ENCODE measurements at places on chromosomes 6 and 20.

DNA sequence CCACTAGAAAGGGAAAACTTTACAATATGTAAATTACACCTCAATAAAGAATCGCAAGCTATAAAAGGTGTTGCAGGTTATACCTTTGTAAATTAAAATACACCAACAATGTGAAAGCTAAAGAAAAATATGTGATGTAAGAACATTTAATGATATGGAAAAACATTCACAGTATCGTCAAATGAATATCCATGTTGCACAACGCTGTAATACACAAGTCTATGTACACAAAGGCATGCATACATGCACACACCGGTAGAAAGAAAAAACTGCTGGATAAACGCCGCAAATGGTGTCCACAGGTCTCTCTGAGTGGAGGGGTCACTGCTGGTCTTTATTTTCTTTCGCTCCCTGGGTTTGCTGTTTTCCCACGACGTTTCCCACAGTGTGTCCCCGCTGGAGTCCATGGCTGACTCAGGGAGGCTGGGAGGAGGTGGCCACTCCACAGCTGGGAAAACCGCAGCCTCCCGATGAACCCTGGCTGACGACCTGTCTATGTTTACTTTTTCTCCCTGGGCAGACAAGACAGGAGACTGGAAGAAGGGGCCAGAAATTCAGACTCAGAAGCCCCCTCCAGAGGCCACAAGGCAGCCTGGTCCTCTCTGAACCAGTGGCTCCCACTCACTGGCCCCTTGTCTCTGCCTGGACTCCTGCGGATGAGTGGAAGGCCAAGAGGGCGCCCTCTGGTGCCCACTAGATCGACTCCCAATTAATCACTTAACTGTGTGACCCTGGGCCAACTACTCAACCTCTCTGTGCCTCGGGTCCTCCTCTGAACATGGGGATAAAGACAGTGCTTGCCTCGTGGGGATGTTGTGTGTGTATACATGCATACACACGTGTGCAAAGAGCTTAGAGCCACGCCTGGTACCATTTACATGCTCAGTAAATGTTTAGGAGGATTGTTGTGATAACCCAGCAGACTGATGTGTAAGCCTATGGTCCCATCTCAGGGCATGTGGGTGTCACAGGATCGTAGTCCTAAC lies 12.8 kb upstream of the BPI start:
- no peak for DNase-seq

GRCh38 chr6:11536795-11537194 lies 754 bp upstream of the TMEM170B start:
- no peak for DNase-seq

DNA sequence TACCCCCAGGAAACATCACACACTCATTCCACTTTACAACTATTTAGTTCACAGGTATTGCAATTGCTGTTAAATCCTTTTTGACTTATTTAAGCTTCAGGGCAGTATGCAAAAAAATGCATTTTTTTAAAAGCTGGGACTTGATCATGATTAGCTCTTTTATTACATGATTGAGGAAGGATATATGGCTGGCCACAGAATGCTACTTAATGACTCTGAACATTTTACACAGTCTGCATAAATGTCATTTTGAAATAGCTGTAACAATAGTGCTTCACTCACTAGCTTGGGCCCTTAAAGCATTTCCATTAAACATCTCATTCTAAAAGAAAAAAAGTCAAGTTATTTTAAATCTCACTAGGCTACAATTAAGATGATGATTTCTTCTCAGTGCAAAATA lies 429.7 kb downstream of the FRK start:
- no peak for DNase-seq

GRCh38 chr20:56689318-56689717 lies 60.2 kb downstream of the TFAP2C start:
- DNase-seq: no peak

DNA sequence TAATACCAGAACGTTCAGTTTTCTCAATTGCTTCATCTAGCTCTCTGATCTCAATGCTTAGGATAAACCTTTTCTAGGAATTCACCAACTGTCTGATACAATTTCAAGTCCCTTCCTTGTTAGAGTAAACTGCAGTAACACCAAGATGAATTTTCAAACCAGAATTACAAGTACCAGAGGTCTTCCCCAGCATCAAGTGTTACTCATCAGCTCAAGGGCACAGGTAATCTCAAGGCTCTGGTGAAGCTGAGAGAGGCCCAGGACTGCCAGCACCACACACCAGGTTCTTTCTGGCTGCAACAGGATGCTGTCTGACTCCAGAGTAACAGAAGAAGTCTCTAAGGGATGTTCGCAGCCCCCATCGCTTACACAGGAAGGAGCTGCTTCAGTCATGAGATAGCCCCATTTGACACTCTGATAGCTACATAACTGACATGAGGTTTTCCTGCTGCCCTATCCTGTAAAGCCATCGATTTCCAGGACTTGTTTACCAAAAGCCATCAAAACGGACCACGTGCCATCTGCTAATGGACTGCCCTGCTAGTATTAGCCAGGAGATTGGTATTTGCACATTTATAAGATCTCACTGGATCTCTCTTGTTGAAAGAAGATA lies 549.4 kb downstream of the UTRN start:
- no peak for DNase-seq

DNA sequence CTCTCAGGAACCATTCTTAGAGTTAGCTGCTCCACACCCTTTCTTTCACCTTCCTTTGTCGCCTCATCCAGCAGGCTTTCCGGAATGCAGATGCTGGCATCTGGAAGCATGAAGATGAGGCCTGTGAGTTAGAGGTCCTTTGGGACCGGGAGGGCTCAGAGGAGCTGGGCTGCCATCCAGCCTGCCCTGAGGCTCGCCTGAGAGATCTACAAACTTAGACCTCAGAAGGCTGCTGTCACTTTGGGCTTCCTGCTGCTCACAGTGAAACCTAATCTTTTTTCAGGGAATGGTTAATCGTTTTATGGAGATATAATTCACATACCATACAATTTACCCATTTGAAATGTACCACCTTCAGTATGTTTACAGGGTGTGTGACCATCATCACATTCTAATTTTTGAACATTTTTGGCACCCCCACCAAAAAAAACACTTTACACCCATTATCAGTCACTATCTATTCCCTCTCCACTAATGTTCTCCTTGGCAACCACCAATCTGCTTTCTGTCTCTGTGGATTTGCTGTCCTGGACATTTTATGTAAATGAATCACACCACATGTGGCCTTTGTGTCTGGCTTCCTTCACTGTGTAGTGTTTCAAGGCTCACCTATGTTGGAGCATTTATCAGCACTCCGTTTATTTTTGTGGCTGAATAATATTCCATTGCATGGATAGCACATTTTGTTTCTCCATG lies 20.0 kb upstream of the MPC1 start:
- DNase-seq: no peak

DNA sequence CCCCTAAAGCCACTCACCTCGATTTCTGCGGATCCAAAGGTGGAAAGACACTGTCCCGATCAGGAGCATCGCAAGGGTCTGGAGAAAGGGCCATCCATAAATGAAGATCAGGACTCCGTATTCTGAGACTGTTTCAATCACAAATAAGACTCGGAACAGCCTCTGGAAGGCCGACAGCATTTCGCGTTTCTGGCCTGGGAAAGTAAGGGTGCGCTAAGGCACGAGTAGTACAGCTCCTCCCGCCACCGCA lies 44.6 kb downstream of the DPPA5 start:
- no peak for DNase-seq

- DNase-seq: no peak
Observed at GRCh38 chr6:56525974-56526789, 116.5 kb downstream of the DST start.

- no peak for DNase-seq
Observed at GRCh38 chr6:123467392-123467791, 169.4 kb downstream of the TRDN start.

GRCh38 chr6:52284131-52284459 lies 447 bp downstream of the MCM3 start:
- DNase-seq: no peak

DNA sequence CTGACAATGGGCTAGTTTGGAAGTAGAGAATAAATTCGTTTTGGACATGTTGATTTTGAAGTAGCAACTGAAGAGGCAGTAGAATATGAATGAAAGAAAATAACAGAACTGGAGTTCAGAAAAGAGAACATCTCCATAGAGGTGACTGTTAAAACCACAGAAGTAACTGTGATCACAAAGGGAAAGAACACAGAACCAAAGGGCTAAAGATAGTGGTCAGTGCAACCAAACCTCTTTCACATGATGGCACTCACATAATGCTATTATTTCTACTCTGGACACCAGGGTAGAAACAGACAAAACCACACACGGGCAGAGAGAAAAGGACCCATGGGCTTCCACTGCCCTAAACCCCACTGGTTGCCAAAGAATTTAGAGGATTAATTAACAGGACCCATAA lies 58.5 kb downstream of the CDK19 start:
- DNase-seq: no peak

GRCh38 chr20:15814911-15815310 lies 758.3 kb downstream of the KIF16B start:
- no peak for DNase-seq

- no peak for DNase-seq
Observed at GRCh38 chr20:38158701-38159351, 6.2 kb downstream of the TGM2 start.

DNA sequence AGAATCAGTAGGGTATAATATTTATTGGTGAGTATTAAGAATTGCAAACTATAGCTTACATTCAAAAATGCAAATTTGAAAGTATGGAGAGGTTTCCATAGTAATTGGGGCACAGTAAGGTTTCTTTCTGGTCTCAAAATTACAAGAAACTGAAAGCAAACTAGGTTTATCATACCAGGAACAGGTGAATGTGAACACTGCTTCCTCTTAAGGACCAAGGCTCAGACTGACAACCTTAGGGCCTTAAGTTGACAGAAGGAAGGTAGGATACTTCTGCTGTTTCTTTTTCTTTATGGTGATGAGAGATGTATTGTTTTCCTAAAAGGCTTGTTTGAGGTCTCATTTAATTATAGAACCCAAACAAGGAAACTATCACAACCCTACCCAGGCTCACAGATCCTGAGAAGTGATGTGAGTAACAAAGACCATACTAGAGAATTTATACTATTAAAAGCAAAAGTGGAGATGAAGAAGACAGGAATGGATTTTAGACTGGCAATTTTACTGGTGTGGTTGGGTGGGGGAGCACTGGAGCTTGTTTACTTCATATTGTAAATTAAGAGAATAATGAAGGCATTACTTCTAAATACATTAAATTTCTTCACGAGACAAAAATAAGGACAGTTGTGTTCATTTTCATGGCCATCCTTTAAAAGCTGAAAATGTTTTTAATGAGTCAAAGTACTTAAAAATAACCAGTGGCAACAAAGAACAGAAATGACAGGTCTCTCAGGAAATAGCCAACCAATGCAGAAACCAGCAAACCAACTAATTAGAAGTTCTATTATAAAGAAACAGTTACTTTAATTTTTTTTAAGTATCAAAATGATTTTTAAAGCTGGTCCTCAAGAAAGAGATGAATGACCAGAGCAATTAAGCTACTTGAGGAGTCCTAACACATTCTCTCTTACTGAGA lies 21.3 kb downstream of the STAU1 start:
- DNase-seq: no peak

DNA sequence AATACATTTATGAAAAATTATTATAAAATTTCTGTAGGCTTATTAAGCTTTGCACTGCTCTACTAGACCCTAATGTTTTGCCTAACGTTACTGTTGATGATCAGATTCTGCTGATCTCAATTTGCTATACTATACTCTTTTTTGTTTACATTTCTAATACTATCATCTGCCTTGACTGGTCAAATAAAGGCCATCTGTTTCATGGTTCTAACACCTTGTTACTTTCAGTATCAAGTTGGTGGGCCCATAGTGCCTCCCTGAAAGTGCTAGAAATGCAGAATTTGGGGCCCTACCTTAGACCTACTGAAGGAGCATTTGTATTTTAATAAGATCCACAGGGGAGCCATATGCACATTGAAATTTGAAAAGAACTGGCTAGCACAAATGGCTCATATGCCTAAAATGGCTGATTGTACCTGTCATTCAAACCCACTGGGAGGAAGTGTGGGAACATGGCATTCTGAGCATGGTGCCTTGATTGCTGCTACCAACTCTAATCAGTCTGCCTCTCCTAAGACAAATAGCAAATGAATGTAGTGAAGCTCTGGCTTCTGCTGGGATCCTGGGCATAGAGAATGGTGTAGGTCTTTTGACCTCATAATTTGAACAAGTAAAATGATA lies 199.1 kb upstream of the BTBD3 start:
- no peak for DNase-seq

GRCh38 chr6:127879685-127880084 lies 21.2 kb downstream of the THEMIS start:
- no peak for DNase-seq

GRCh38 chr6:125153391-125154117 lies at the start of gene TPD52L1:
Gene TPD52L1 (plus strand): TSS chr6:125153773. CDS start chr6:125153952, 179 bp downstream.
- peak; percentile 19 for DNase-seq

DNA sequence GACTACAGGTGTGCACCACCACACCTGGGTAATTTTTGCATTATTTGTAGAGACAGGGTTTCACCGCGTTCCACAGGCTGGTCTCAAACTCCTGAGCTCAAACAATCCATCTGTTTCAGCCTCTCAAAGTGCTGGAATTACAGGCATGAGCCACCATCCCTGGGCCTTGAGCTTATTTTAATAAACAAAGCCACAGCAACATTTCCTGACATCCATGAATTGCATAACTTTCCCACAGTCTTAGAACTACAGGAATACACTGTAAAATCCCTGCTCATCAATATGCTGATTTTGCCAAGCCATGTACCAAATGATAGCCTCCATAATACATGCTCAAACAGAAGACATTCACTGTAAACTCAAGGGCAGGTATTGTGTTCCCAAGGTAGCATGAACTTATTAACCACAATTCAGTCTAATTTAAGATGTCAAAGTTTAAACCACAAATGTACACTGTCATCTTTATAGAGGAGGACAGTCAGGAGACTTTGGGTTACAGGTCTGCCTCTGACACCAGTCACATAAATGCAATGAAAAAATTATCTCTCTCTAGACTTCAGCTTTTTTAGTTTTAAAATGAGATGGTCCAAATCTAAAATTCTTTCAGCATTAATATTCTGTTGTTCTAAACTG lies 40.0 kb downstream of the NUDT3 start:
- DNase-seq: no peak

GRCh38 chr6:5080574-5080973 lies 4.6 kb upstream of the PPP1R3G start:
- no peak for DNase-seq

- no peak for DNase-seq
Observed at GRCh38 chr6:36539814-36540568, 7.3 kb downstream of the STK38 start.

- DNase-seq: no peak
Observed at GRCh38 chr20:32877507-32877906, 18.8 kb downstream of the EFCAB8 start.

DNA sequence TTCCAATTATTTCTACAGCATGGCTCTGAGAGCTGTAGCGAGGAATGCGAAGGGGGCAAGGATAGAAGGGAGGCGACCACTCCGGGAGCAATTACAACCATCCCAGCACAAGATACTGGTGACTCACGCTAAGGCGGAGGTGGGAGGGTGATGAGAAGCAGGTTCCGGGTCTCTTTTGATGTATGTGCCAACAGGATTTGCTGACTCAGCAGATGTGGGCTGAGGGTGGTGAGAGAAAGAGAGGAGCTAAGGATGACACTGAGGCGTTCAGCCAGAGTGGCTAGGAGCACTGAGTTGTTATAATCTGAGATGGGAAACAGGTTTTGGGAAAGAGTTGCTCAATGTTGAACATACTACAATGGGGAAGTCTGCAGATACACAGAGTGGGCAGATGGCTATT lies 9.3 kb upstream of the TXNDC5 start:
- DNase-seq: peak; percentile 44

Data from stimulated activated CD4-positive, alpha-beta T cell treated with anti-CD3 and anti-CD28 coated beads, TNF-alpha, amount 100 ng/mL, for 24 hours (primary cell).